ENCODE measurements at places on chromosomes 3 and 15. TPM values are rescaled to one million over a fixed set of nuclear protein-coding genes. Genes with fewer than 3 reads are reported as not detected.

The KLHL40 gene
- 0.17 TPM for total RNA-seq

The TTLL13 gene
- total RNA-seq, result 0.42 TPM

The LYZL4 gene
- total RNA-seq, result not detected

The C3orf22 gene
- total RNA-seq, result not detected

DNA sequence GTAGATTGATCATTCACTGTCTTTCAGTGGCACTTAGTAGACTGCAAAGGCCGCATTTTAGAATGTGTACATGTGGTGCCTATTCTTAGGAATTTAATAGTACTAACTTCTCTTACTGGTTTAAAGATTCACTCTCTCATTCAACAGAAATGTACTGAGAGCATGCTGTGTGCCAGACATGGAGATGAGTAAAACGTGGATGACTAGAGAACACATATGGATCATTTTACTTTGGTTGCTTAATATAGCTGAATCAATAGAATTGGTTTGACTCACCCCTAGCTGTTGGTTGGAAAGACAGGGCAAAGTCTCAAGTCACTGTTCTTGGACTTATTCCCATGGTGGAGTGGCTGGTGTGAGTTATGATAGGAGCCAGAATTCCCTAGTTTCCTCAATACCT, 109.1 kb upstream of the TNFAIP8L3 start:
- DNase-seq, result no peak

GRCh38 chr3:192915722-192916121, 1.9 kb downstream of the MB21D2 start:
- DNase-seq, result no peak
